Amniotic epithelial cell (primary cell): ENCODE measurements at places on chromosomes 1 and 21.

DNA sequence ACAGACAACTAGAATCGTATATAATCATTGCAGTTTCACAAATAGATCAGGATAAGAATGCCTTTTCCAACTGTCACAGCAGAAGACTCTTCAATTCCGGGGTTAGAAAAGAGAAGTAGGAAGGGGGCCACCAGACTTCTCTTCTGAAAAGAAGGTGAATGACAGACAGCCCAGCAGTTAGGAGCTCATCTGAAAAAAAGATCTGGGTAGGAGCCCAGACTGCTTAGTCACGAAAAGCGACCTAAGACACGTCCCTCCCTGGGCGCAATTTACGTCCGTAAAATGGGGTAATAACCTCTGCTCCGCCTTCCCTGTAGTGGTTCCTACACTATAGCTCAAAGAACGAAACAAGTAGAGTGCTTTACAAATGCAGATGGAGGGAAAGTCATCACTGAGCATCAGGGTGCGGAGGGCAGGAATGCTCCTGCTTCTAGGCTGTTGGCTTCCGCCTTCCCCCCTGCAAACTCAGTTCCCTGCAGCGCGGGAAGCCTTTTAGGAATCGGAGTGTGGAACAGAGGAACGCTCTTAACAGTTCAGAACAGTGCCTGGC, 582 bp downstream of the ORC1 start:
- DNase-seq = peak; percentile 71

DNA sequence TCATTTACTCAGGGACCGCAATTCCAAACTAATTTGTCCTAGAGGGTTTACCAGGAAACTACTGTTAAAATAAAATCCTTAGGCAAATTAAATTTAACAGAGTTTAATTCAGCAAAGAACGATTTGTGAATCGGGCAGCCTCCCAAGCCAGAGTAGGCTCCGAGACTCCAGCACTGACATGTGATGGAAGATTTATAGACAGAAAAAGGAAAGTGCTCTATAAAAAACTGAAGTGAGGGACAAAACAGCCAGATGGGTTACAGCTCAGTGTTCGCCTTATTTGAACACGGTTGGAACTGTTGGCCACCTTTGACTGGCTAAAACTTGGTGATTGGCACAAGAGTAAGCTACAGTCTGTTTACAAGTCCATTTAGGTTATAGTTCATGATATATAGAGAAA, 35.2 kb upstream of the RCSD1 start:
- no peak for DNase-seq

DNA sequence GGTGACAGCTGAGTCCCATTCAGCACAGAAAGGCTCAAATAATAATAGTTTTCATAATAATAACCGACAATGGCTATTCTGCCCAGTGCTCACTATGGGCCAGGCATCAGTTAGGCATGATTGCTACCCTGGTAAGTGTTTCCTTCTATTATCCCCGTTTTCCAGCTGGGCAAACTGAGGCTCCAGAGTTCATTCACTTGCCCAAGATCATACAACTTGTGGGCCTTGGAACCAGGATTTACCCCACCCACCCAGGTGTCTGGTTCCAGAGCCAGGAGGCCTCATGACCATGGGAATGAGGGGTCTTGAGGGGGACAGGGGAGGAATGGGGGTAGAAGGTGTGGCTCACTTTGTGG, 518 bp downstream of the PLOD1 start:
- DNase-seq = no peak

DNA sequence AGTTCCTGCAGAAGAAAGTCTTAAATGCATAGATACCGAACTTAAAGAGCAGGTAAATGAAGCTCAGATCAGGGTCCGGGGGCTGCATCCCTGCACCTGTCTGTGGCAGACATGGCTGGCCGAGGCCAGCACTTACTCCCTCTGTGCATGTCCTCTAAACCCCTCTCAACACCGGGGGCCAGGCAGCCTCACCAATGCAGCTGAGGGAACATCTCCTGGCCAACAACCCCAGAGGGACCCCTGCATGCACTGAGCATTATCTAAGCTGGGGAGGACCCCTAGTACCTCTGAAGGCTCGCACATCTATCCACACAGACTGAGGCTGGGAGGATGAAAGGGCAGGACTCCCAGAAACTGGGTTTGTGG, 18.4 kb downstream of the TTC34 start:
- DNase-seq = no peak

DNA sequence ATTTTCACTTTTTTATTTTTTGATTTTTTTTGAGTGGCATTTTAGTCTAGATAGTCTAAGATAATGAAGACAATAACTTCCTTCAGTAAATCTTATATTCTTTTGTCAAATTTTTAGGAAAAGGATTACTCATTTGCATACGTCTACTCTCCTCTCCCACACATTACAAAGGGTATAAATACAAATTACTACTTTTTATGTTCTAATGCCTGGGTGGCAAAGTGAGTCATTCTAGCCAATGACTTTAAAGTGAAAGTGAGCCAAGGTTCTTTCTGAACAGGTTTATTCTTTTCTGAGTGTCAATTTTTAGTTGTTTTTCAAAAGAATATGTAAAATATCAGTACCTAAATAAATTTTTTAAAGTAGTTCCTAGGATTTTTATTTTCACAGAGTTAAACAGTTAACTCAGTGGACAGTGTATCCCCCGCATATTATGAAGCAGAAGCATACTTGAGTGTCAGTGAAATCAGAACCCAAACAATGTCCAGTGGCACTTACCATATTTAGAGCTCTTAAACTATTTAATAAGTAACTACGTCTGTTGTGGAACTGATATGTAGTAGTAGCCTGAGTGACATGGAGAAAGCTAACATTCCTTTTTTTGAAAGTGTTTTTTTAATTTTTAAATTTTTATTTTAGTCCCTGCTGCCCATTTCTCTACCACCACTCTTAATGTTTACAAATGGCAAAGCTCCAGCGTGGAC, 141.7 kb downstream of the PHTF1 start:
- DNase-seq = peak; percentile 26

GRCh38 chr1:174999936-175000696, at the start of gene CACYBP:
Gene CACYBP (plus strand): TSS chr1:174999947. CDS start chr1:175000181, 234 bp downstream.
- DNase-seq = no peak

- peak; percentile 17 for DNase-seq
Observed at GRCh38 chr1:84969489-84970250, 27.2 kb downstream of the MCOLN2 start.

DNA sequence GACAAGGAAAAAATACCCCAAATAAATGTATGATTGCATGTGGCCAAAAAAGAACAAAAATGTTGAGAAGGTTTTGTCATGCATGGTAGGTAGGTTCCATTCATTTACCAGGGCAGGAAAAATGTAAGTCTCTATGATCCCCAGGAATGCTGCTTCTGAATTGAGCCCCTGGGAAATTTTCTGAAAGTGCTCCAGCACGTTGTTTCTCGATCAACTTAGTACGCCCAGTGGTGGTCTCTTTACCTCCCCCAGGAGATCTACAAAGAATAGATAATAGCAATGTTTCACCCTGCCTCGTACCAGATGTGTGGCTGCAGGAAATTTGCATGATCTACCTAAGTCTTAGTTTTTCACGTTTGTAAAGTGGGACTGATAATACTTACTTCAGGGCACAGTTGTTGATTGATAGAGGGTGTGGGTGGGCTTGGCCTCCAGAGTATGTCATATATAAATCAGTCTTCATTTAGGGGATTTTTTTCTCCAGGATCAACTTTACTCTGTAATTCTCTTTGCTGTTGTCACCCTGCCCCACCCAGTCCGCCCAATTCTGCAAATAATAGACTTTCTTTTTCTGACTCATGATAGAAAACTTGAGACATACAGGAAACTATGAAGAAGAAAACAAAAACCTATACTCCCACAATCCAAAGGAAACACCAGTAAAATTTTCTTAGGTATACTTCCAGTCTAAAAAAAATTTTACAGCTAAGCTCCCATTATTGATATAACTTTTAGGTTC, 462.0 kb upstream of the RUNX1 start:
- no peak for DNase-seq

GRCh38 chr1:214364786-214365295, 83.9 kb downstream of the SMYD2 start:
- no peak for DNase-seq

DNA sequence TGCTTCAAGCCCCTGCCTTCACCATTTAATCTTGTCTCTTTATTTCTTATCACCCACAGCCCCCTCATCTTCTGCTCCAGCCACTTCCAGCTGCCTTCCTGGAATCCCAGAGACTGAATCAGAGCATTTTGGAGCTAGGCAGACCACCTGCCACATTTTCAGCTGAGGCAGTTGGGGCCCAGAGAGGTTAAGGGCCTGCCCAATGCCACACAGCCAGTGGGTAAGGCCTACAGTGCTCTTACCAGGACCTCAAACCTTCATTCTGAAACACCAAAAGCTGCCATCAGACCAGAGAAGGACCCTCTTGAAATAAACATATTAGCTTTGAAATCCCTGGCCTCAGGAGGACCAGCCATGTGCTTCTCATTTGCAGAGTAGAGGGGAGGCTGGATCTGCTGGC, 17.6 kb upstream of the SLC6A17 start:
- DNase-seq = no peak

- DNase-seq = peak; percentile 85
Observed at GRCh38 chr1:206691604-206692003, 6.9 kb downstream of the MAPKAPK2 start.
